Natural killer cell (primary cell): ENCODE measurements at places on chromosomes 6 and 20. TPM values are rescaled to one million over a fixed set of nuclear protein-coding genes. Genes with fewer than 3 reads are reported as not detected.

Gene CCN5
- not detected for total RNA-seq

Gene DDX43
- 2.6 TPM for total RNA-seq

Gene NKX2-4
- total RNA-seq: not detected

Gene CGA
- total RNA-seq: not detected

Gene HLA-DPA1
- 135 TPM for total RNA-seq

Gene PNLDC1
- total RNA-seq: not detected

Gene FAM110A
- total RNA-seq: 25.1 TPM

Gene SNX3
- total RNA-seq: 71.6 TPM

Gene ZC2HC1B
- total RNA-seq: not detected

Gene CNKSR3
- not detected for total RNA-seq

Gene KCNG1
- total RNA-seq: not detected

Gene GPR6
- total RNA-seq: not detected

Gene PABPC1L
- total RNA-seq: 48.1 TPM

Gene ADISSP
- total RNA-seq: 10.1 TPM

Gene PLG
- not detected for total RNA-seq

Gene ANKRD66
- total RNA-seq: not detected

Gene HMGN3
- 57.3 TPM for total RNA-seq

Gene FAM162B
- not detected for total RNA-seq

Gene PHACTR2
- 23.8 TPM for total RNA-seq

Gene BCKDHB
- total RNA-seq: 13.7 TPM

Gene LRP11
- total RNA-seq: 0.43 TPM

Gene CLDN20
- total RNA-seq: not detected

Gene C20orf144
- 0.25 TPM for total RNA-seq

Gene GJA1
- not detected for total RNA-seq
